Stimulated activated CD8-positive, alpha-beta memory T cell treated with anti-CD3 and anti-CD28 coated beads, Interleukin-15, amount 100 ng/mL, for 48 hours (primary cell): ENCODE measurements at places on chromosomes 3 and 15.

DNA sequence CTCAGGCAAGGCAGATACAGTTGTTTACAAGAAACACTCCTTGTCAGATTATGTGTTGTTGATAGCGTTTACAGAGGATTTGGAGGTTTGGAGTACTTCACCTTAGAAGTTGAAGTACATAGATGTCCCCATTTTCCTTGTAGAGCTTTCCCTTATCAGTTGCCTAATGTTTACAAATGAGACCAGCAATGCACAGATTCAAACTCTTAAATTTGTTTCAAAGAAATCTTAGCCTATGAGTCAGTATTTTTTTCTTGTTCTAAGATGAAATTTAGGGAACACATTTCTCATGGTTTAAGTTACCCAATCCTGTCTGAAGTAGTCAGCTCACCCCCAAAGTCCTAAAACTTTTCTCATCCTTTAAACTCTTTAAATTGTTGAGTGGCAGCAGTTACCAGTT, 6.3 kb upstream of the EIF5A2 start:
- no peak for DNase-seq

DNA sequence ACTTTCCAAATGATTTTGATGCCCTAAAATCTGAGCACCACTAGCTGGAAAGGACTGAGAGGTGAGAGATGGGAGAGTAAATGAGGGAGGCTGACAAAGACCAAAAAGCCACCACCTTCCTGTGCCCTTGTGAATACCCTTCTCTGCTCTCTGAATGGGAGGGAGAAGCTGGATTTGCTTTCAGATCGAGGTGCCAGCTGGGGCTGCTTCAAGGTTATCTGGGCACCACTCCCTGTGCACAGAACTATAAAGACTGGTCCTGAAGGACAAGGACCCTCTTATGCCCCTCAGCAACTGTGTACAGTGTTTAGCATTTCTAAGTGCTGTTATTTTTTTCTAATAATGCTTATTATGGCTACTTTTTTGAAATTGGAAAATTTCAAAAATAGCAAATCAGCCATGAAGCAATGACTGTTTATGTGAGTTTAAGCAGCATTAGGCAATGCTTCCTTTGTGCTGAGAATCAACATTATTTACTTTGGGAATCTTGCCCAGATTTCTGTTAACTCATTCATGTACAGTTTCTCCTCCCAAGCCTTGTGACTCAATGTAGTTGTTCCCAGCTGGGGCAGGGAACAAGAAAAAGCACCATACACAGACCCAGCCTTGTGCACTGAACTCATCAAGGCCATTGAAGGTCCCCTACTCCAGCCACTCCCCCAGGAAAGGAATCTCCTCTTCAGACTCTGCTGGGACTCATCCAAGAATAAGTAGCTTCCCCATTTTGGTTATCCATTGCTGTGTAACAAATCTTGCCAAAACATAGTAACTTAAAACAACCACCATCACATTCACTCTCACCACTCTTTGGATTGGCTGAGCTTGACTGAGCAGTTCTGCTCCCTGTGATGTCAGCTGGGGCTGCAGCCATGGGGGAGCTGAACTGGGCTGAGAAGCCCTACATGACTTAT, 37.3 kb upstream of the CDV3 start:
- DNase-seq: no peak

DNA sequence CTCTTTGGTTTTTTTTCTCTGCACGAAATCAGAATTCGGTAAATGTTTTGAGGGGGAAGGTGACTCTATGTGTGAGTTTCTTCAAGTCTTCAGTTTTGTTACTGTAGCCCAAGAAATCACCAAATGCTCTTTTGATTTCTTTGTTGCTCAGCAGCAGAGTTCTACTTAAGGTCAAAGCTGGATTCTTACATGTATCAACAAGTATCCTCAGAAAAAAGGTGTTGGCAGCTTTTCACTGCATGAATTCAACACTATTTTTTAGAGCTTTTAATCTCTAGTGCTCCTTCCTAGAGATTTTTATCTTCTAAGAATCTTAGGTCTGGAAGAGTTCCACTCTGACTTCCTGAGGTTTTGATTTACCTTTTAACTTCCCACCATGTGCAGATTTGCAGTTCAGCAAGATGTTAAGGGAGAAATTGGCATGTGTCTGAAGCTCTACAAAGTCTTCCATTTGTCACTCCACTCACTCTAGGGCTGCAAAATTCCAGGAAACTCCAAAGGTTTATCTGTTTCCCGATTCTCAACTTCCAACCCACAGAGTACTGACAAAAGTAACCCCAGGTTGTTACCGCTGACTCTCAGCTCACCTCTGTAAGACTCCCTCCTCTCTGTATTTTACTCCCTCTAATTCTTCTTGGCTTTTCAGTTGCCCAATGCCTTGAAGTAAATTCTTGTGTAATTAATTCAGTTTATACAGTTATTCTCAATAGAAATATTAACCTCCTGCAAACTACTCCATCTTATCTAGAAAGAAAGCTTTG, 13.3 kb upstream of the CD200 start:
- DNase-seq: no peak

DNA sequence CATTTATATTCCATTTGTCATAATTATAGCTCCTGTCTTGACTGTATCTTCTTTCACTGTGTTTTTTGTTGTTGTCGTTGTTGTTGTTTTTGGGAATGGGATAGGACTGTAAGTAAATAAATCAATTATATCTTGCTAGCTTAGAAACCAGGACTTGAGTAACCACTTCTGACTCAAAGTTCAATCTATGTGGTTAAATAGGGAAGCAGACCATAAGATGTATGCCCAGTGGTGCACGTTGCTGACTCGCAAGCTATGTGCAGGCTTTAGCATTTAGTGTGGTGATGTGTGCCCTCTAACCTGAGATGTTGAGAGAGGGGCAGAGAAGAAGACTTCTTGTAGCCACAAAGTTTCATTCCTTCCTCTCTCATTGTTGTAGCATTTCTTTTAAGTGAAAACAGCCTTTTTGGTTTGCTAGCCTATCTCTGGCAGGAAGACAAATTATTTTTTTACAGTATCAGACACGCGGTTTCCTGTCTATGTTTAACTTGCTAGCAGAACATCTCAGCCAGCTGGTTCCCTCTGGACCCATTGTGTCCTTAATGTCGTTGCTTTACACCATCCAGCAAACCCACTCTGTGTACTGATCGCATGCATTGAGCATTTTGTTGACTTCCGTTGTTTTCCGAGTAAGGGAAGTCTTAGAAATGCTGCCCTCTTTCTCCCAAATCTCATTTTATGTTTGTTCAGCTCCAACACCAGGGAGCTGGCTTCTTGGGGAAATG, 52.1 kb downstream of the TGFBR2 start:
- peak; percentile 52 for DNase-seq

DNA sequence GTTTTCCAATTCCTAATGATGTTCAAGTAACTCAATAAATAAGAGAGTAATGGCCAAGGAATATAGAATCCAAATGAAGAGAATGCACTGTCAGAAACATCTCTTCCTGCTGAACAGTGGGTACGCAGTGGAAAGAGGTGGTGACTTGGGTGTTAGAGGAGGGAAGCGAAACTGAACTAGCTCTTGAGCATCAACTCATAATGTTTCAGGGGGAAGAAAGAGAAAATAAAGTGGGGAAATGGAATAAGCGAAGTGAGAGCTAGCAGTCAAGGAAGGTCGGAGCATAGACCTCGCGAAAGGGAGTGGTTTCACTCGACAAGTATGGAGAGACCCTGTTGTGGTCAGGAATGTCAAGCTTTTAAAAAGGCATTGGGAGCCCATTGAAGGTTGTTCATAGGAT, 309.5 kb downstream of the GAP43 start:
- no peak for DNase-seq

- DNase-seq: no peak
These were observed 130.6 kb downstream of the MBNL1 start for GRCh38 chr3:152399374-152399773.

DNA sequence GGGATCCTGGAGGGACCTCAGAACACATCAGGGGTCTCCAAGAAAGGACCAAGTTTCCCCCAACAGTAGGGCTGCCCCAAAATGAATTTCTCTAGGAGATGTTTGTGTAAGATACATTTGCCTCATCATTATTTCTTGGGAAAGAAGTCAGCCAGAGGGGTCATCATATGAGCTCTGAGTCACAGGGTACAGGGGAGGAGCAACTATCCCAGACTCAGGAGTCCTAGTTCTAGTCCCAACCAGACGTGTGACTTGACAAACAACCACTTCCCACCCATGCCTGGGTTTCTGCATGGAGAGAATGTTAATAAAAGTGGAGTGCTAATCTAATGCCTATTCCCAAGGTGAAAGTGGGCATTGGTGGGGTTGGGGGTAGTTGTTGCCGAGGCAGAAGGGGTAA, 144.1 kb downstream of the ALDH1A2 start:
- DNase-seq: no peak

DNA sequence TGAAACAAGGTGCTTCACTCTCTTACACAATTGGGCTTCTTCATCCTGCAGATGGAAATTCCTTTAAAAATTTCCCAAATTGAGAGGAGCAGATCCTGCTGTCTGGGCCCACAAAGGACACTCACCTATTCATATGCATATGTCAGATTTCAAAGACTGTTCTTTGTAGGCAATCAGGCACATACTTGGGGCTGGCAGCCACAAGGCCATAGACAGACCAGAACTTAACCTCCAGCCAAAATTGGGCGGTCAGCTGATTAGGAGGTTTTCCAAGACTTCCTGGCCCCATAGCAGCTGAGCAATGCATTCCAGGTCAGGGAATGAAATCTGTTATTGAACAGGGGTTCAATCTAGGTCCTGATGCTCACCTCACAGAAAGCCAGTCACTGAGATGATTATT, 15.0 kb upstream of the HPS3 start:
- DNase-seq: no peak

DNA sequence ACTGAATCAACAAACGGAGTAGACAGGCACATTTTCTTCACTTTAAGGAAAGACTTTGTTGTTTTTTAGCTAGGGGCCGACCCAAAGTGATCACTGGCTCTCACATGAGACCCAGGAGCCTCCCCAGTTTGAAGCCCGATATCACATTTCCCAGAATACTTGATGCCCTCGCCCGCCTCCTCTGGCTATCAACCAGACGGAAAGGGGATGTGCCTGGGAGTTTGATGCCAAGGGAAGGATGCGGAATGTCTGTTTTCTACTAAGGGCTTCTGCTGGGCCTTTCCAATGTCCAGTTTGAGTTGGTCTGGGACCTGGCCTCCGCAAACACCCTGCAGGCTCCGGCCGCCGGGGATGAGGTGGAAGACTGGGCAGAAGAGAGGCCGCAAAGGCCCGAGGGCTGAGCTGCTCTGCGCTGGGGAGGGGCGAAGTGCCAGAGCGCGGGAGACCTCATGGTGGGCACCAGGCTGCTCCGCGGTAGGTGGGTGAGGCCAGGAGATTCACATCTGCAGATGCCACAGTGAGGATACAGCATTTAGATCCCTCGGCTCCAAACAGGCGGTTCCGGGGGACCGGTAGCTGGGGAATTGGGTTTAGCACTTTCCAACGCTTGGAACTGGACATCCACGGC, 491 bp upstream of the ZNF774 start:
- DNase-seq: no peak

- DNase-seq: no peak
These were observed 81.3 kb downstream of the SMAD6 start for GRCh38 chr15:66783314-66783713.

GRCh38 chr3:151384741-151385174, at the start of gene P2RY12:
P2RY12 (minus strand) TSS chr3:151384753; CDS start chr3:151338845, 45,908 bp downstream.
- DNase-seq: no peak

DNA sequence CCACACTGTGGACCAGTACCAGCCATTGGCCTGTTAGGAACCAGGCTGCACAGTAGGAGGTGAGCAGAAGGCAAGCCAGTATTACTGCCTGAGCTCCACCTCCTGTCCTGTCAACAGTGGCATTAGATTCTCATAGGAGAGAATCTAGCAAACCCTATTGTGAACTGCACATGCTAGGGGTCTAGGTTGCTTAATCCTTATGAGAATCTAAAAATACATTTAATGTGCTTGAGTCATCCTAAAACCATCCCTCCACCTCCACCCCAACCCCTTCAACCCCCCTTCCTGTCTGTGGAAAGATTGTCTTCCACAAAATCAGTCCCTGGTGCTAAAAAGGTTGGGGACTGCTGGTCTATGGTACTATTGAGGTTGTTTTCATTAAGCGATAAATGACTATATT, 49.3 kb upstream of the KCNAB1 start:
- DNase-seq: no peak

DNA sequence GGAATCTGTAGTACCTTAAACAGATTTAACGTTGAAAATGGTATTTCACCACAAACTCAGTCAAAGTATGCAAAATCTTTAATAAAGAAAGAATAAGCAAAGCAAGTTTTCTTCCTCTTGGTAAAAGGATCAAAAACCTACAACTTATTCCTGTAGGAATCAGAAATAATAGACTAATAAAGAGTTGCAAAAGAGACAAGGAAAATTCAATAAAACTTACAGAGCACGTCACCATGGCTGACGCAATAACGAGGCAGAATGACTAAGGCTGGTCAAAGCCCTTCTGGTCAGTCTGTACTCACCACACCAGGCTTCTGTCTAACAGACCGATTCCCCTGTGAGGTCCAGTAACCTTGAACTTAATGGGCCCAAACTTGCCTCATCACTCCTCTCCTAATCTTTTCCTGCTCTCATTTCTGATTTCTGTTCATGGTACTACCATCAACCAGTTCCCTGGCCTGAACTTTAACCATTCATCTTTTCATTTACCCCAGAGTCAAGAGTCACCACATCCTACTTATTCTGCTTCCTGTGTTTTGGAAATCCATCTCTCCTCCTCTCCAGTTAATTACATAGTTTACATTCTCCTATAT, 5.0 kb downstream of the MASP1 start:
- DNase-seq: no peak

DNA sequence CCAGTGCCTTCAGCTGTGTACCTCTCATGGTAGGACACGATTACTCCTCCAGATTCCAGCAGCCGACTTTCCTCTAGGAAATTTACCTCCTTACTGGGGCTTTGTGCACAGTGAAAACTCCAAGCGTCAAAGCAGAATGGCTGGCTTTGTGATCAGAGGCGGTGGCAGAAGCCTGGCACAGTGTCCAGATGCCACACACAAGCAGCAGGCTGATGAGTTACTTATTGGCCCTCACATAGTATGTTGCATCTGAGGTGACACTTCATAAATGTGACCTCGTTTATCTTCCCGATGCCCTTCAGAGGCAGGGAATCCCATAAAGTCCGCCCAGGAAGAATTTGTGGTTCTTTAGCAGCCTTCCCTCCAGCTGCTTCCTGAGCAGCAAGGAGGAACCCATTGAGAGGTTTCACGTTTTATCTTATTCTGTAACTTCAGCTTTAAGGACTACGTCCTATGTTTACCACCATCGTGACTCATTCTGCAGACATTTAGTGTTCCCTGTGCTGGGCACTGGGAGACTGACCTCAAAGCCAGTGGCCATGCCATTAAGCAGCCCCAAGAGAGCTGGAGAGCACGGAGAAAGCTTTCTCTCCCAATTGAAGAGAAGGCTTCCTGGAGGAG, 107.1 kb upstream of the C15orf61 start:
- DNase-seq: no peak

GRCh38 chr15:68204361-68204760, 771 bp downstream of the CALML4 start:
- no peak for DNase-seq

DNA sequence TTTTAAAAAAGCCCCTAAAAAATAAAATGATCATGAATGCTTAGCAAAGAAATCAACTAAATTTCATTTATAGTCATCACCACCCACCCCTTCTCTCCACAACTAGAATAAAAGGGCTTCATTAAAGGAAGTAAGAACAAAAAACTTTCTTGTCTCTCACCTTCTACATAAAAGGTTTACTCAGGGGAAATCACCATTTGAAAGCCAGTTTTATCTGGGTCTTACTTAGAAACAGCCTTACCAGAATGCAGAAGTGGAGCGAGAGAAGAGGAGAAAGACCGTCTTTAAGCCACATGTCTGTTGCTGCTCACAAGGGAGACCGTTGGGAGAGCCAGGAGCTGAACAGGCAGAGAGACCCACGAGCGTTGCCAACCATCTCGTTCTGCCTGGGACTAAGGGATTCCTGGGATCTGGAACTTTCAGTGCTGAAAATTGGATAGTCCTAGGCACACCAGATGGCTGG, 350.1 kb upstream of the PROK2 start:
- no peak for DNase-seq
